ENCODE measurements at places on chromosomes 12 and 14.

DNA sequence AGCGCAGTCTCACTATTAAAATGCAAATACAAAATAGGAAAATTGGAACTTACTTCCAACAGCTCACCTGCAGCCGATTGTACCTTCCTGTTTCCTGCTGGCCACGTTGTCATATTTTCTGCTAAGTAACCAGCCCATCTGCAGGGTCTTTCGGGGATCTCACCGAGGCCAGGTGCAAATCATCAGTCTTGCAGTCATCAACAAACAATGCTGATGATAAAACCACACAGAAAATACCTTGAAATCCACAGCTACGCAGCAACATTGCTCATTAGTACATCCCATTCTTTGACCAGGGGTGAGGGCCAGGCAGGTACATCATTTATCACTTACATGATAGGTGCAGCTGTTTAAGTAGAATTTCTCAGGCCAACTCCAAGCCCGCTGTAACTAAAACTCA lies 406.9 kb downstream of the TMEM121 start:
- no peak for DNase-seq

DNA sequence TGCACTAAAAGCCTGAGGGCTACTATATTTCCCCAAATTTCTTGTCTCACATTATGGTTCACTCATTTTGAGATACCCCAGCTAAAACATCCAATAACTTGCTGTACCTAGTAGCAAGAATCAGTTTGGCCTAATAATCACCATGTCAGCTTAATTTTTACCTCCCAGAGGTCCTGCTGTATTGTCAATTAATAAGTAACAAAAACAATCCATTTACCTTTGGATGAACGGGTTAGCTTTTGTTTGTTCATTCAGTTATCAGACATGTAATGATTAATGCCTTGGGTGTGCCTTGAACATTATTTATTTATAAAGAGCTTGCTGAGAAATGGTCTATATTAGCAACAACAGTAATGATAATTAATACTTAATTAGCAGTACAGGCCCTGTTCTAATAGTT lies 57.0 kb downstream of the MON2 start:
- DNase-seq, result no peak

- DNase-seq, result no peak
Measured at GRCh38 chr12:40063414-40063813, 42.5 kb downstream of the SLC2A13 start.

DNA sequence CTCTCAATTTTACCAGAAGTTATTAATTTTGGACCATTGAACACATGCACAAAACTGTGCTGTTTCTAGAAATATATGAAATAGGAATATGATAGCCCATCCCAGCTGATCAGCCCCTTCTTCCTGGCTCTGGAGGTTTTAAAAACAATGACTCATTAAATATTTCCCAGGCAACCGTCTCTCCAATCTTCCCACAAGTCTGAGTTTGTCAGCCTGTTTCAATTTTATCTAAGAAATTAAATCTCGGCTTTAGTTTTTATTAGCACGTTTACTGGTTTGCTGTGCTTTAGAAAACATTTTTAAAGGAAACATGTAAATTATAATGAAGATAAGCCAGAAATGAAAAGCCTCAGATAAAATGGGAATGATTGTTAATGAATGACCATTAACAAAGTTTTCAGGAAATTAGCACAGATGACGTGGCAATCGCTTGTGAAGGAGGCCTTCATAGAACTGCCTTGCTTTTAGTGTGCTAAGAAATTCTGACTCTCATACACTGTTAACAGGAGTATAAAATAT lies 89.3 kb upstream of the RAP1B start:
- DNase-seq, result no peak

DNA sequence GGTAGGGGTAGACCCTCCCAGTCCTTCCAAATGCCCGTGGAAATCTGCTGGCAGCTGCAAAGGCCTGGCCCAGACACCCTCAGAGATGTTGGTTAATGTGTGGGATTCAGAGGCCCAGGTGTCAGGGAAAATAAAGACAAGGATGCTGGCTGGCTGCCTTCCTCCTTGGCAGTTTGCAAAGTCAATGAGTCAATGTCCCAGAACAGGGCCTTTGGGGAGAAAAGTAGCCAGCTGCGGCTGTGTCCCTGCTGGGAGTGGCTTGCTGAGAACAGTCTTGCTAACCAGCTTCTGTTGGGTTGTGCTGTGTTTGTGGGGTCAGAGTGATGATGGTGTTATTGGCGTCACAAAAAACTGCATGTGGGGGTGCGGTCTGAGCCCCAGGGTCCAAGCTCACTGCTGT lies 29.2 kb downstream of the GLRX5 start:
- DNase-seq, result no peak

DNA sequence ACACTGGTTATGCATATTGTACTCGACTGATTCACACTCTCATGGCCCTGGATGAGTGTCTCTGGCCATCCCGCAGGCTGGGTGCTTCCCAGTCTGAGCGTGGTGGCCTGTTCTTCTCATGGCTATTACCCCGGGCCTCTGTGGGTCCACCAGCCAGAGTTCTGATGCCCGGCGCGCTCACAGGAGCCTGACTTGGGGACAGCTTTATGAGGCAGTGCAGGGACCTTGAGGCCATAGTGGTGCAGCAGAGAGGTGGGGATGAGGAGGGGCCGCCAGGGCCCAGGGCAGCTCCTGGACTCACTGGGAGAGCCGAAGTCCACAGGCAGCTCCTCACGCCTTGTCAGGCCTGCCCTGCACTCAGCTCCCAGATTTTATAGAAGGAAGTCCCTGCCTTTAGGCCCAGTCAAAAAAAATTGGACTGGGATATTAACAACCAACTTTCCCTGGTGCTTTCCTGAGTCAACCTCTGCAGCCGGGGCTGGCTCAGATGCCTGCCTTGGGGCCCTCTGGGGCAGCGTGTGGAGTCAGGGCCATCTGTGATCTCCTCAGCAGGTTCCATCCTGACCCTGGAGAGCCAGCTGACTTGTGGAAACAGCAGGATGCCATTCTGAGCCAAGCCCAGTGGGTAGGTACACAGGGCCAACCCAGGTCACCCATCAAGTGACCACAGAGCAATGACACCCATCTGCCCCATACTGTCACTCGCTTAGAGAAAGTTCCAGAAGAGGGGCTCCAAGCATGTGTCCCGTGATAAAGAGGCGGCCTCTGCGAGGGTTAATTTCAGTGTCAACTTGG lies 89.4 kb upstream of the DIO3 start:
- no peak for DNase-seq

- no peak for DNase-seq
Measured at GRCh38 chr12:105047308-105047707, 37.0 kb downstream of the ALDH1L2 start.

- DNase-seq, result no peak
Measured at GRCh38 chr14:89166633-89167032, 250.4 kb downstream of the FOXN3 start.

GRCh38 chr12:112590281-112590680 lies 171.5 kb downstream of the PTPN11 start:
- DNase-seq, result no peak

DNA sequence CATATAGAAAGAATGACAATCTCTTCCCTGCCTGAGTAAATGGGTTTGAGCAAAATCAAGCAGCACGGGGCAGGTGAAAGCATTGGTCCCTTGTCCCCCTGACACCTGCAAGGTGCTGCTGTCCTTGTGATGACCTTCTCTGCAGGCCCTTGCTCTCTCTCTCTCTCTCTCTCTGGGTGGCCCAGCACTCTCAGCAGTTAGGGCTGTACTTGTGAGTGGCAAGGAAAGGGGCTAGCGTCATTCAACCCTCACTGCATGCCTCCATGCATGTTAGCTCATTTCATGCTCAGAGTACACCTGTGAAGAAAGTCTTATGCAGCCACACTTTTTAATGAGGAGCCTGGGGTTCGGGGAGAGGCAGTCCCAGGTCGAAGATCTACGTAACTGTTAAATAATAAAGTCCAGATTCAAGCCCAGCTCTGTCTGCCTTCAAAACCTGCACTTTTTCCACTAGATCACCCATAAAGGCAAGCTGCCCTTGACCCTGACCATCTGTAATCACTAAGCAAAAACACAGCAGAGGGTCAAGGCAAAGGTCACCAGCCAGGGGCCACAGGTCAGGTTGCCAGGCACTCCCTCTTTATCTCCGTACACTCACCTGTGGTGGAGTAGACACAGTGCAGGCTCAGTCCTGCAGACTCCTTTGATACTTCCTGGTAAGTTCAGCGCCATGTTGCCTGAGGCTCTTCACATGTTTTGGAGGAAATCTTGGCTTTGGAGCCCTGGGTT lies 44.9 kb upstream of the CLMN start:
- DNase-seq, result no peak

DNA sequence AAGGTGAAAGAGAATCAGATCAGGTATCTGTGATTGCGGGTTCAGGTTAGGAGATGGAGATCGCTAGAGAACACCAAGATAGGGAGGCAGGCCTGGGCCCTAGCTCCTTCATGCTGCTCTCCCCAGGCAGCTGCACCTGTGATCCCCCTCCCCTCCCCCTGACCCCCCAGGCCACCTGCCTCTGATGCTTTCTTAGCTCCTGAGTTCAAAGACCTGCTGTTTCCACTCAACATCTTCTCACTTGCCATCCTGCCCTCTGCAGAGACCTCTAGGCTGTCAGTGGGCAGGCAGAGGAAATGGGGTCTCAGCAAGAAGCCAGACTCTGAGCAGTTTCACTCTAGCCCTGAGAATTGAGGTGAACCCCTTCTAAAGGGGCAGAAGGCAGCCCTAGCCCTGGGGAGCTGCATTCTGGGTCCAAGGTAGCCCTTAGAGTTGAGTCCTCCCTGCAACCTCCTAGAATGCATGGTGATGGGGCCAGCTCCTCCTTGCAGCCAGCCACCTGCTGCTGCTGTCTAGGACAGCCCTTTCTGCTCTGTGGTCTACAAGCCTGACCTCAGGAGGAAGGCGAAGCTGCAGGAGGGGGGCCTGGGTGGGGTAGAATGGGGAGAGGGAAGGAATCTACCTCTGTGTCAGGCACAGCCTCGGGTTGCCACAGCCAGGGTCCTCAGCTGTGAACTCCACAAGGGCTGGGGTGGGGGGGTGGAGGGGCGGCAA lies 6.4 kb upstream of the SLC48A1 start:
- no peak for DNase-seq

DNA sequence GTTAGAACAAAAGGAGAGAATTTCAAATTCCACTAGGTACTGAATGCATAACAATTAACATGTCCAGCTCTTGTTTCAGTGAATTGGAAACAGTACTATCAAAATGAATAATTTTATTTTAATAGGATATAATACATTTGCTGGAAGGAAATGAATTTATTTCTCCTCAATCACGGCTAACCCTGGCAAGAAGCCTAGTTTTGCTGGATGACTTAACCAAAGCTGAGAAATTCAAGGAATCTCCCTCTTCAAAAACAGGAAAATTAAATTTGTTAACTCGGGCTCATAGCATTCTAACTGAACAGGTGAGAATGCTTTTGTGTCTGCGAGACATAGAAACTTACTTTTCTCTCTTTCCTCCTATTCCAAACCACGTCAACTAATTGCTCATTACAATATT lies 163.5 kb upstream of the NEDD1 start:
- no peak for DNase-seq

GRCh38 chr12:106629797-106630659 lies 47.2 kb downstream of the RFX4 start:
- DNase-seq, result no peak

DNA sequence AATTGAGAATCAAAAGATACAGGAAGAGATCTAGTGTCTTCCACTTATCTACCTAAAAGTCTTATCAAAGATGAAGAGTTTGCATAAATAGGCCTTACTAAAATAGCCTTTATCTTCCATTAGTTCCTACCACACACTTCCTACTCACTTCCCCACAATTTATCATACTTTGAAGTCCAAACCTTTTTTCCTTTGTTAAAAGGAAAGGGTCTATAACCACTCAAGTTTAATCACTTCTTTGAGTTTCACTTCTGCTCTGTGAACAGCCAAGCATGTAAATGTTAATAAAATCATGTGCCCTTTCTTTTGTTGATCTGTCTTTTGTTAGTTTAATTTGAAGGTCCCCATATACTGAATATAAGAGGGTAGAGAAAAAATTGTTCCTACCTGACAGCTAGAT lies 114.5 kb downstream of the PHLDA1 start:
- DNase-seq, result no peak

DNA sequence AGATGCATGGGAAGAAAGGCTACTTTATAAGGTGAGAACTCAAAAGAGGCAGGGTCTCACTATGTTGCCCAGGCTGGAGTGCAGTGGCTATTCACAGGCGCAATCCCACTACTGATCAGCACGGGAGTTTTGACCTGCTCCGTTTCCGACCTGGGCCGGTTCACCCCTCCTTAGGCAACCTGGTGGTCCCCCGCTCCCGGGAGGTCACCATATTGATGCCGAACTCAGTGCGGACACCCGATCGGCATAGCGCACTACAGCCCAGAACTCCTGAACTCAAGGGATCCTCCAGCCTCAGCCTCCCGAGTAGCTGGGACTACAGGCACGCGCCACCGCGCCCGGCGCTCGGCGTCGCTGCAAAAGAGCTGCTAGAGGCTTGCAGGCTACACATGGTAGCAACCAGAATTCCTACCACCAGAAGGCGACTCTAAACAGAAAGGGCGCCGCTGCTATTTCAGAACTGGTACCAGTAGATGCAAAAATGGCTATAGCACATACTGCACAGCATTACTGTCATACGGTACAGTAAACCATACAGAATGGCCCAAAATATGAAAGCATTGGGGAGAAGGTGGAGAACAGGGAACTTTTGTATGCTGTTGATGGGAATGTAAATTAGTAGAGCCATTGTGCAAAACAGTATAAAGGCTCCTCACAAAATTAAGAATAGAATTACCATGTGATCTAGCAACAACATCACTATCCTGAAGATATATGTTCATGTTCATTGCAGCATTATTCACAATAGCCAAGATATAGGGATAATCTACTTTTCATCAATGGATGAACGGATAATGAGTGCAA lies 1.2 kb upstream of the NEMF start:
- DNase-seq, result peak; percentile 86

- DNase-seq, result no peak
Measured at GRCh38 chr12:47082283-47082682, 2.5 kb upstream of the AMIGO2 start.

DNA sequence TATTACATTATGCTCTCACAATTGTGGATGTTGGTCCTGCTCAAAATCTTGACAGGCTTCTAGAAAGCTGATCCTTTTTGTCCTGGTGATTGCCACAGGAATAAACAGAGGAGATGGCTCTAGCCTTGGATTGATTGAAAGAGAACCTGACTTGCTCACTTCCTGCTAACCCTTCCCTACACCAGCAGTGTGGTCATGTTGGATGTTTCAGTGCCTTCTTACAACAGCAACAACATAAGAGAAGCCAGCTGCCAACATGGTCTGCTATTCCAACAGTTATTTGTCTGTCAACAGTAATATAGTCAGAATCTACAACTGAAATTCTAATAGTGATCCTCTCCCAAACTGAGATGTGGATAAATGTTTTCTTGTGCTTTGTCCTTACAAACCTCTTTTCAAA lies 311.6 kb upstream of the DIO2 start:
- DNase-seq, result no peak

- no peak for DNase-seq
Measured at GRCh38 chr12:30047516-30048254, 263.9 kb upstream of the TMTC1 start.

- DNase-seq, result peak; percentile 63
Measured at GRCh38 chr14:91244501-91244901, at the start of gene GPR68. TSS of gene GPR68 (minus strand) at chr14:91244704. CDS start at chr14:91235050, 9,654 bp downstream.

GRCh38 chr14:22606380-22606779 lies 8.3 kb downstream of the ABHD4 start:
- DNase-seq, result no peak

GRCh38 chr12:89352492-89353187 lies at the start of gene DUSP6:
TSS of gene DUSP6 (minus strand) at chr12:89352501. CDS start at chr12:89352039, 462 bp downstream.
- peak; percentile 85 for DNase-seq

- DNase-seq, result no peak
Measured at GRCh38 chr12:15788233-15789219, 662 bp downstream of the EPS8 start.
